Cortex of kidney (tissue), 1 donor: ENCODE measurements at places on chromosomes 12 and 14.

DNA sequence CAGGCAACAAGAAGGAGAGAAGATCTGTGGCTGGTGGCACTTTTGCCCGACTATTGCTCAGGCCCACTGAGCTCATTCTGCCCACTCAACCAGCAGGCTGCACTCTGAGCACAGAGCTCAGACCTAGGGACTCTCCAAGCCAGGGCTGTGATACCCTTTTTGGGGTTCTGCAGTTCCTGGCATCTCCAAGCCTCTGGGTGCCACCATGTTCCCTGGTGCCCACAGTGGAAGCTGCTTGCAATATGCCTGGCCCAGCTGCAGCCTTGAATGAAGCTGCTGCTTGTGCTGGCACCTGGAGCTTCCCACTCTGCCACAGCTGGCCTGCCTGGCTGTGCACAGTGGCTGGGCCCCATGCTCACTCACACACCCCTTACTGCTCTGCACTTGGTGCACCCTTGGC lies 236.1 kb downstream of the ADGRD1 start:
- no peak for DNase-seq

DNA sequence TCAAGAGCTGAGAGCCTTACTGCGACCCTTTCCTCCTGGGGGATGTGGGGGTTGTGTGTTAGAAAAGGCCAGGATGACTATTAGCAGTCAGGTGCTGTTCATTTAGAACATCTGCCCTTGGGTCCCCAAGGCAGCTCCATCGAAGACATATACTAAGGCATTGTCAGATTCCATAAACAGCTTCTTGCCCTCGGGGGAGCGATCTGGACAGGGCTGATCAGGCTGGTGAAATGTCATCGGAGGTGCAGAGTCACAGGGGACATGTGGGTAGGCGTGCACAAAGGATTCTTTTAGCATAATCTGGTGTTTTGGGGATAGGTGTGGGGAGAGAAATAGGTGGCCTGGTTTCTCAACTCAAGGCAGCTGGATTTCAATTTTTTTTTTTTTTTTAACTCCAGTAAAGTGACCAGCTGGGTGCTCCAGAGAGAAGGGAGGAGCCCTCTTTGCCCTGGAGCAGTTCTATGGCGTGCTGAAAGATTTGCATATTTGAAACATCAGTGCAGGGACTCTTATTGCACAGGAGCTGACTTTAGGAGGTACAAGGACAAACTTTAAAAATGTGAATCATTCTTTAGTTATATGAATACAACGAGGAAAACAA lies 160.1 kb downstream of the SUDS3 start:
- no peak for DNase-seq

GRCh38 chr12:57218030-57218853 lies 1.6 kb downstream of the NXPH4 start:
- no peak for DNase-seq

- DNase-seq = no peak
Measured at GRCh38 chr14:68753690-68754089, 39.2 kb downstream of the ZFP36L1 start.

GRCh38 chr12:14362352-14362751 lies 3.1 kb upstream of the ATF7IP start:
- DNase-seq = no peak

DNA sequence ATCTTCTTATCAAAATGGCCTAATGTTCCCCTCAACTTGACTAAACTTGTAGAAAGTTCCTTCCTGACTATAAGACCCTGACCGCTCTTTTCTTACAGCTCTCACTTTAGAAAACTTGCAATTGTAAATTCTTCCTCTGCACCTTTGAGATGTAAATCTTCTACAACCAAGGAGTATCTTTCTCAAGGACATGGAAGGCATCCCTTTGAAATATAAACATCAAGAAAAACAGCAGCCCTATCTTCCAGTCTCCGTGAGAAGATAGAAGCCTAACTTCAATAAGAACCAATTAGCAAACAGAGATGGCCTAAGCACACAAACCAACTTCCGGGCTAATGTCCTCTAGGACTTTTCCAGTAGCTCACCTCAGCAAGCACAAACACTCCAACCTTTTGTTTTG lies 210.3 kb downstream of the CPNE8 start:
- no peak for DNase-seq

DNA sequence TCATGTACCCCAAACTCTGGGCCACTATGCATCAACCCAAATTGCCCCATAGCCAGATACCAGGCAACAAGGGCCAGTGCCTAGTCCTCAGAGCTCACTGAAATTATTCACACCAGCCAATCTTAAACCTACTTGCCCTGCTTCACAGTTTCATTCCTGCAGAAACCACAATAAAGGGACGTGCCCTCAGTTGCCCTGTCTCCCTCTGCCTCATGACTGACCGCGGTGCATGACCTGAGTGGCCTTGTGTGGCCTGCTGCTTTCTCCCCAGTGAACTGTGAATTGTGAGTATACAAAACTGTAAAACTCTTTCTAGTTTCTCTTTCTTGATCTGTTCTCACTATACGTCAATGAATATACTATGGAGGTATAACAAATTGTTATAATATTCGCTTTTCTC lies 490.9 kb upstream of the MIS18BP1 start:
- DNase-seq = no peak
